ENCODE measurements at places on chromosomes 7 and 10.

GRCh38 chr10:29689001-29689400 lies 54.2 kb upstream of the SVIL start:
- DNase-seq = no peak

- no peak for DNase-seq
Measured at GRCh38 chr7:67422601-67423000, 426.0 kb downstream of the TYW1 start.

DNA sequence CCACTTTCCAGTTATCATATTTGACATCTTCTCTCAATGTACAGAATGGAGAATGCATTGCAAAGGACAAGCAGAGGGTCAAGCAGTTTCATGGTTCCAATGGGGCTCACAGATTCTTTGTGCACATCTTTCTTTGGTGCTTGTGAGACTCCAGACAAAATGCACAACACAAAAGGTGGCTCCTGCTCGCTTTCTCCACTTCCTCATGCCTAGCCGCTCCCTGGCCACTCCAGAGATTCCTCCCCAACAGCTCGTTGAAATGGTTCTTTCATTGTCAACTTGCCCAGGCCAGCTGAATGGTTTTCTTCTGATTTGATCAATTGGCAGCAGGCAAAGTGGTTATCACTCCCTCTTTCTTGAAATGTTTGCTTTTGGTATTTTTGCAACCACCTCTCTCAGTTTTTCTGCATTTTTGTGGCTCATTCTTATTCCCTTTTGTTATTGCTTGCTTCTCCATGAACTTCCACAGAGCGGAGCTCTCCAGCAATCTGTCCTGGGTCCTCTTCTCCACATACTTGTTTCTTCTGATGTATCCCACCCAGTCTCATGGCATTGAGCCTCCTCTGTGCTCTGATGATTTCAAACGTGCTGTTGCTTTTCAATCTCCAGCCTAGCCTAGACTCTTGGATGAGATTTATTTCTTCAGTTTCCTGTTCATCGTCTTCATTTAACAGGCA lies 507.8 kb upstream of the MKI67 start:
- DNase-seq = no peak

GRCh38 chr10:75836064-75836463 lies 404.6 kb downstream of the LRMDA start:
- no peak for DNase-seq

DNA sequence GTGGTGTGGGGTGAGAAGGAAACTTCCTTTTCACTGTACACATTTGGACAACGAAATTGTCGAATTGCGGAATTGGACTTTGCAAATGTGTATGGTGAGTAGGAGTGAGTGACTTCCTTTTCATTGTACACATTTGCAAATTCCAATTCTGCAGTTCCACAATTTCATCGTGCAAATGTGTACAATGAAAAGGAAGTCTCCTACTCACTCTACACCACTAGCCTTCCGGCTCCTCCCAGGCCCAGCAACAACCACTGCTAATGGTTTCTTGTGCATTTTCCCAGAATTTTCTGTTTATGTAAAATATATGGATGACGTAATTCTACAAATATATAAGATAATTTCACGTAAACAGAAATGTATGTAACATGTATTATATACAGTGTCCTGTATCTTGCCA lies 118.5 kb downstream of the ARL4A start:
- no peak for DNase-seq

GRCh38 chr7:36440880-36441279 lies 51.2 kb downstream of the ANLN start:
- DNase-seq = no peak

- no peak for DNase-seq
Measured at GRCh38 chr10:123459371-123460091, 206.6 kb upstream of the GPR26 start.

- no peak for DNase-seq
Measured at GRCh38 chr7:37982423-37982822, 62.0 kb downstream of the EPDR1 start.

DNA sequence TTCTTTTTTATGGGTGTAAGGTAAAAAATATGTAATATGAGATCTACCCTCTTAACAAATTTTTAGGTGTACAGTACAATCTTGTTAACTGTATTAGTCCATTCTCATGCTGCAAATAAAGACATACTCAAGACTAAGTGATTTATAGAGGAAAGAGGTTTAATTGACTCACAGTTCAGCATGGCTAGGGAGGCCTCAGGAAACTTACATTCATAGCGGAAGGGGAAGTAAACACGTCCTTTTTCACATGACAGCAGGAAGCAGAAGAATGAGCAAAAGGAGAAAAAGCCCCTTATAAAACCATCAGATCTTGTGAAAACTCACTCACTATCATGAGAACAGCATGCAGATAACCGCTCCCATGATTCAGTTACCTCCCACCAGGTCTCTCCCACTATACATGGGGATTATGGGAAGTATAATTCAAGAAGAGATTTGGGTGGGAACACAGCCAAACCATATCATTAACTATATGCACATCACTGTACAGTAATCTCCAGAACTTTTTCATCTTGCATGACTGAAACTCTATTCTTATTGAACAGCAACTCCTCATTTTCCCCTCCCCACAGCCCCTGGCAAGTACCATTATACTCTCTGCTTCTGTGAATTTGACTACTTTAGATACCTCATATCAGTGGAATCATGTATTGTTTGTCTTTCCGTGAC lies 127.4 kb downstream of the WNT2 start:
- DNase-seq = no peak

GRCh38 chr10:117221156-117221711 lies 19.7 kb upstream of the SLC18A2 start:
- DNase-seq = no peak

DNA sequence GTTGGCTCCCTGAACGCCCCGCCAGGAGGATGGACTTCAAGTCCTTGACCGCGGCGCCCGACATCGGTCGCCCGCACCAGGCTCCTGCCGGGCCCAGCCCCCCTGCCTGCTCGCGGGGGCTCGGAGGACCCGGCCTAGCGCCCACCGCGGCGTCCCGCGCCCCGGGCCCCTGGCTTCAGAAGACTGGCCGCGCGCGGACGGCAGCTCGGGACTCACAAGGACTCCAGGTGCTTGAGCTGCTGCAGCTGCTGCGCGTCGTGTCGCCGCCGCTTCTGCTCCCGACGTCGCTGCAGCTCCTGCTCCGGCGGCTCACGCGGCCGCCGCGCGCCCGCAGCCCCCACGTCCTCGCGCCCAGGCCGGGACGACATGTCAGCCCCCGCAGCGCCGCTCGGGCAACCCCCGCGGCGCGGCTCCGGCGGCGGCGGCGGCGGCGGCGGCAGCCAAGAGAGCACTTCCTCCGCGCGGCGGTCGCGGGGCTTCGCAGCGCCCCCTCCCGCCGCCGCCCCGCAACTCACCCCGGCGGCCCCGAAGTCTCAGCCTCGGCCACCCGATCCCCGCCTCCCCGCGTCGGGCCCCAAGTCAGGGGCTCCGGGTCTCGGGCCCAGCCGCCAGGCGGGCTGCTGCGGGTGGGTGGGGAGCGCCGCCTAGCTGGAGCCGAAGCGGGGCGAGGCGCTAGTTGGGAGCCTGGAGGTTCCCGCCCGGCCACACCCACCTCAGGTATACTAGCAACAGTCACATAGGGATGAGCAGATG lies at the start of gene RP9:
Gene RP9, minus strand, starts transcription at position 400 of the 753 bp plus-strand sequence. Its CDS starts 32 bp downstream, at position 368.
- peak; percentile 62 for DNase-seq

GRCh38 chr7:120716307-120716706 lies 141.6 kb downstream of the TSPAN12 start:
- DNase-seq = no peak

GRCh38 chr7:28064437-28064836 lies 116.2 kb downstream of the JAZF1 start:
- no peak for DNase-seq

DNA sequence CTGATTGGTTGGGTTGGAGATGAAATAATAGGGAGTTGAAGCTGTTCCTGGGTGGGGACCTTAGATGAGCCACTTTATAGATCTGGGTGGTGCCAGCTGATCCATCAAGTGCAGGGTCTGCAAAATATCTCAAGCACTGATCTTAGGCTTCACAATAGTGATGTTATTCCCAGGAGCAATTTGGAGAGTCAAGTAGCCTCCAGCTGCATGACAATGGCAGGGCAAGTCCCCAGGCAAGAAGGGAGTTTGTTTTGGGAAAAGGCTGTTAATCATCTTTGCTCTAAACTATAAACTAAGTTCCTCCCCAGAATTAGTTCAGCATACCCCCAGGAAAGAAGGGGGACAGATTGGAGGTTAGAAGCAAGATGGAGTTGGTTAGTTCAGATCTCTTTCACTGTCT lies 47.7 kb upstream of the WAPL start:
- no peak for DNase-seq

DNA sequence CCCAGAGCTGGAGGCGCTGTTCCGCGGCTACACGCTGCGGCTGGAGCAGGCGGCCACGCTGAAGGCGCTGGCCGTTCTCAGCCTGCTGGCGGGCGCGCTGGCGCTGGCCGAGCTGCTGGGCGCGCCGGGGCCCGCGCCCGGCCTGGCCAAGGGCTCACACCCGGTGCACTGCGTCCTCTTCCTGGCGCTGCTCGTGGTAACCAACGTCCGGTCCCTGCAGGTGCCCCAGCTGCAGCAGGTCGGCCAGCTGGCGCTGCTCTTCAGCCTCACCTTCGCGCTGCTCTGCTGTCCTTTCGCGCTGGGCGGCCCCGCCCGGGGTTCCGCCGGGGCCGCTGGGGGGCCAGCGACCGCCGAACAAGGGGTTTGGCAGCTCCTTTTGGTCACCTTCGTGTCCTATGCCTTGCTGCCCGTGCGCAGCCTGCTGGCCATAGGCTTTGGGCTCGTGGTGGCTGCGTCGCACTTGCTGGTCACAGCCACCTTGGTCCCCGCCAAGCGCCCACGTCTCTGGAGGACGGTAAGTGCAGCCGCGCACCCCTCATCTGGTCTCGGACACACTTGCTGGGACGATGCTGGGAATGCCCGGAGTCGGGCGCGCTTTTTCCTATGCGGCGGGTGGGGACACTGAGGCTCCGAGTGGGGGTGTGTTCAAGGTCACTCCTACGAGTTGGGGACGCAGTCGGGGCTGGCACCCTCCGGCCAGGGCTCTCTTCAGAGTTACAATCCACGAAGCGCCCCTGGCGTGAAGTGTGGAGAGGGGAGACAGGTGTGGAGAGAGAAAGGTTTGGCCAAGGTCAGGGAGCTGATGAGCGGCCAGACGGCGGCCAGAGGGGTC lies 717 bp downstream of the ADCY1 start:
- no peak for DNase-seq

DNA sequence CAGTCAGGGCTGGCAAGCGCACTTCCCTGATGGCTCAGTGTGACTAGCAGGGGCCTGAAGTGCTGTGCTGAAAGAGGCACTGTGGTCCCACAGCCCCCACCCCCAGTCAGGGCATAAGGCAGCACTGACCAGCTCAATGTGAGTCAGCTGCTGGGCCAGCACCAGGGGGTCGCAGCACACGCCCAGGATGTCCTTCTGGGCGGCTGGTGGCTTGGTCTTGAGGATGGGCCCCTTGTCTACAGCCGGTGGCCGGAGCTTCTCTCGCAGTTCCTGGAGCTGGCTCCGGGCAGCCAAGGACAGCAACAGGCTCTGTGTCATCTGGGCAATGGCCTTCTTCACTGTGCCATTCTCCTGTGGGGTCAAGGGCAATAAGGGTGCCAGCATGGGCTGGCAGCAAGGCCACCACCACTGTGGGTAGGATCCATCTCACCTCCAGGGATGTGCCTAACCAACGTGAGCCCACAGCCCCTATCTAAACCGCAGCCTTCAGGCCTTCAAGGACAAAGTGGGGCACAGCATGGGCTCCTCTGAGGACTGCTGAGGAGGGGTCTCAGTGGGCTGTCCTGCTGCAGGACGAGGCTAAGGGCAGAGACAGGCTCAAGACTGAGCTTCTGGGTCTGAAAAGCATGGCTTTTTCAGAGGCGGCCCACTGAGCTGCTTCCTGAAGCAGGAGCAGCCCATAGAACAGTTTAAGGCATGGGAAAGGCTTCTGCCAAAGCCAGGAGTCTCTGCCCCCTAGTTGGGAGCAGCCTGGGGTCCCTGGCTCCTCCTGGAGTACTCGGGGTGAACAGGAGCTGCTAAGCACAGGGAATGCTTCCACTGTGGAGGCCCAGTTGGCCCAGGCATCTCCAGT lies 62.5 kb downstream of the CSGALNACT2 start:
- no peak for DNase-seq

DNA sequence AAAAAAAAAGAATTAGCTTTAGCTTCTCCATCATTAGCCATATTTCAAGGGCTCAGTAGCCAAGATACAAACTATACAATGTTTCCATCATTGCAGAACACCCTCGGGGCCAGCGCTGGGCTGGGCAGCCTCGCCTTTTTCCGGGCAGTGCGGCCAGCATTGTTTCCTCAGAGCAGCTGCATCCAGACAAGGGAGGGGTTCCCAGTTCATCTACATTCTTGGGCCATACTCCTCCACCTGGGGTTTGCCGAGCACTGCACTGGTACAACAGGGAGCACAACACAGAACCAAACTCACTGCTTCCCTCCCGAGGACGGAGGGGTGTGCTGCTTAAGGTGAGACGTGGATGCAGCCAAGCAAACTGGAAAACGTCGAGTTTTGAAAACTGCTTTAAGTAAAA lies 2.4 kb upstream of the PKD1L1 start:
- DNase-seq = no peak

DNA sequence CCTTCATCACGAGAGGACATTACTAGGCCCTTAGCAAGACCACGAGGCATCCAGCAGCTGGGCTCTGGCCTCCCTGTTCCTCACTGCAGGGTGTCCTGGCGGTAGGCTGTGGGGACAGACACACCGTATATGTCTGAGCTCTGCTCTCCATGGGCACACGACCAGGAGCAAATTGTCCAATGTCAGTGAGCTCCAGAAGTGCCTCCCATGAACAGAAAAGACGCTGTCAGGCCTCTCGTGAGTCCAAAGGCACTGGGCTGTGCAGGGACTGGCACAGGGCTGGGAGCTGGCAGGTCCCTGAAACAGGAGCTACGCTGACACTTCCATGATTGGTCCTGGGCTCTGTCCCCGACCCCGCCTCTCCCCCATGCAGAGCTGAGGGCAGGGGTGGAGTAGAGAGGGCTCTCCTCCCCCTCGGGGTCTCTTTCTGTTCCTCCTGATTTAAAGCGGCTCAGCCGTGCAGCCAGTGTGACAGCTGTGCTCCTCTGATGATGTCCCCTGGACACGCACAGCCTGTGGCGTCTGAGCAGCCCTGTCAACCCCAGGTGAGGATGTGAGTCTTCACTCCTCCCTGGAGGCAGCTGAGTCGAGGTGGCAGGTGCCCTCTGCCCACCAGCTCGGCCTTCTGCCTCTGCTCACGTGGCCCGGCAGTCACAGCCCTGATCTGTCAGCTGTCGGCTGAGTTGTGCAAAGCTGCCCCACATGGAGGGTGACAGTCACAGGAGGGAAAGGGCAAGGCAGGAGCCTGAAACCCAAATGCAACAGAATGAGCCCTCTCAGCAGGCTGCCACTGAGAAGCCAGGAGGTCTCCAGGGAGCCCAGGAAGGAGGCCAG lies 13.0 kb downstream of the ANTXRL start:
- DNase-seq = no peak

DNA sequence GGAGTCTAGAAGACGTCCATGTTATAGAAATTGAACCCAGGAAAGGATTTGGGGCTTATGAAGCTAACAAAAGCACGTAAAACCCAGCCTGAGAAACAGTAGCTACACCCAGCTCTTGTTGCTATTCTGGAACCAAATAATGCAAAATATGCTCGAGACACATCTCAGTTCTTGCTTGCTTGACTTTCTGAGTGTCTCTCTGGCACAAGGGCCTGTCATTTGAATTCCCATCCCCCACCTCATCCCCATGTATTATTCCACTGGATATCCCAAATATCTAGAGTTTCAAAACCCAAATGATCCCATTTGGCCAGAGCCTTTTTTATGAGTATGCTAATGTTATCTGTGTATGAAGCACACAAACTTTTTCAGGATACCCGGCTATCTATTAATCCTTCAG lies 48.2 kb upstream of the AGBL3 start:
- no peak for DNase-seq

Data from stimulated activated CD8-positive, alpha-beta memory T cell treated with anti-CD3 and anti-CD28 coated beads, Interleukin-15, amount 100 ng/mL, for 4 hours (primary cell).